ENCODE measurements at places on chromosomes 16 and 17.

DNA sequence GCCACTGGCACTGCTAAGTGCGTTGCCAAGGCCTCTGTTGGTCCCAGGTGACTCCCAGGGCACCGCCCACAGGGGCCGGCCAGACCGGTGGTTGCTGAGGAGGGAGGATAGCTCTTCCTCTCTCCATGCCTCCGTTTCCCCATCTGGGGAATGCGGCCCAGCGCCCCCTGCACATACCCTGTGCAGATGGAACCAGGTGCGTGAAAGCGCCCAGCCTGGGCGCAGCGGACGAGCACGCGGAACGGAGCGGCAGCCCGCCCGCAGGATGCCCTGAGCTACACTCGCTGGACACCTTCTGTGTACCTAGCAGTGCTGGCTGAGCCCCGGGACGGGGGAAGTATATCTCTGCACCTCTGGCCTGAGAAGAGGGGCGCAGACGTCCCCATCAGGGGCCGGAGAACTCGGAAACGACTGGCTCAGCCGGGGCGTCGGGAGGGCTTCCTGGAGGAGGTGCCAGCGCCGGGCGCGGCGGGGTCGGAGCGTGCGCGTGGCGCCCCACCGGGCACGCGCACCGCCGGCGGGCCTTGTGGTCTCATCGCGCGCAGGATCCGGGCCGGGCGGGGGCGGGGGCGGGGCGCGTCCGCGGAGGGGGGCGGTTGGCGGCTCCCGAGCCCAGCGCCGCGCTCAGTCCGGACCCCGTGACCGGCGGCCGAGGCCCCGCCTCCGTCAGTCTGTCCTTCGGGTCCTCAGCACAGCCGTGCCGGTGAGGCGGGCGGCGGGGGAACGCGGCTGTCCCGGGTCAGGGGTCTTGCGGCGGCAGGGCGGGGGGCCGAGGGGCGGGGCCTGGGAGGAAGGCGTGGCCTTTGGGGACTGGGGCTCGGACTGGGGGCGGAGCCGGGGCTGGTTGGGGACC is at the start of the genes CCDC78 and HAGHL:
TSS of gene CCDC78 (minus strand) at position 6 of the 853 bp plus-strand sequence. CDS start 76 bp downstream, outside the sequence.
TSS of gene HAGHL (plus strand) at position 669 of the 853 bp plus-strand sequence. CDS start 404 bp downstream, outside the sequence.
- no peak for DNase-seq

- DNase-seq, result no peak
These were observed 461.7 kb upstream of the HSBP1 start for GRCh38 chr16:83345846-83346640.

DNA sequence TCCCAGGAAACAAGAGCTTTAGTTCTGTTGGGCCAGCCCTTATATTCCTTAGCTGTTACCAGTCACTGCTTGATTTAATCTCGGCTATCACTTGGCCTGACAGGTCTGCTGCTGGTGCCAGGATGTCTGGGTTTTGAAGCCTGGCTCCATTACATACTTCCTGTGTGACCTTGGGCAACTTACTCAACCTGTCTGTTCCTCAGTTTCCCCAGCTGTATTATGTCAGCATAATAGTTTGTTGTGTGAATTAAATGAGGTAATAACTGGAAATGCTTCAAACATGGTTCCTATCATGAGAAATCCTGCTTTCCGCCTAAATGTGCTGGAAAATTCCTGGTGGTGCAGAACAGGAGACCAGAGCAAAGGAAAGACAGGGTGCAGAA is 50.6 kb upstream of the STH start:
- DNase-seq, result no peak

DNA sequence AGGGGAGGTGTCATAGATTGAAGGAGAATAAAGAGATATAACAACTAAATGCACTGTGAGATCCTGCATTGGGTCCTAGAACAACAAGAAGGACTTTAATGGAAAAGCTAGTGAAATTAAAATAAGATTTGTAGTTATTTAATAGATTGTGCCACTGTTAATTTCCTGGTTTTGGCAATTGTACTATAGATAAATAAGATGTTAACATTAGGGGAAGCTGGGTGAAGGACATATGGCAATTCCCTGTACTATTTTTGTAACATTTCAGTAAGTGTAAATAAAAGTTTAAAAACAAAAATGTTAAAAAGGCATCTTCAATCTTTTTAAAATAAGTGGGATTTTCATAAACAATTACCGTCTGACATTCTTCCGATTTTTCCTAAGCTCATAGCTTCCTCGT is 258.4 kb upstream of the AXIN2 start:
- no peak for DNase-seq

DNA sequence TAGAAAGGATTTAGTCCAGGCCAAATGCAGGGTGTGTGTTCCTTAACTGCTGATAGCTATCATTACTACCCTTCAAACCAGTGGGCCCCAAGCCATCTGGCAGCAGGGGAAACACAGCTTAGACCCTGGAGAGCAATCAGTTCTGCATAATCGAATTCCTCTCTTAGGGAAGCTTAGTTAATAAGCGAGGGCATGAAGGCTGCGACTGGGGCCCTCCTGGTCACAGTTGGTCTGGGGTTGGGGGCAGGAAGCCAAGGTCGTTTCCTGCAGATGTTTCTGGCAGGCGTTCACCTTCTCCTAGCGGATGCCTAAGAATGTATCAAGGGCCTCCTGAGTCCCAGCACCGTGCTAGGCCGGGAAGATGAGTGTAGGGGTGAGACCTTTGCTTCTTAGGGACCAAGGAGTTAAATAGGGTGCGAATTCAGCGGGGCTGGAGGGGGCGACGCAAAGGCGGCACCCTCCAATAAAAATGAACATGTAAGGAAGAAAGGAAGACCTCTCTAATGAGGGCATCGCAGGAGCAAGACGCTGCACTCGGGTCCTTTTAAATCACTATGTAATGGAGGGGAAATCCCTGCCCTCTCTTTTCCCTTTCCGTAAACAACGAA is 16.5 kb upstream of the EEF2K start:
- no peak for DNase-seq

DNA sequence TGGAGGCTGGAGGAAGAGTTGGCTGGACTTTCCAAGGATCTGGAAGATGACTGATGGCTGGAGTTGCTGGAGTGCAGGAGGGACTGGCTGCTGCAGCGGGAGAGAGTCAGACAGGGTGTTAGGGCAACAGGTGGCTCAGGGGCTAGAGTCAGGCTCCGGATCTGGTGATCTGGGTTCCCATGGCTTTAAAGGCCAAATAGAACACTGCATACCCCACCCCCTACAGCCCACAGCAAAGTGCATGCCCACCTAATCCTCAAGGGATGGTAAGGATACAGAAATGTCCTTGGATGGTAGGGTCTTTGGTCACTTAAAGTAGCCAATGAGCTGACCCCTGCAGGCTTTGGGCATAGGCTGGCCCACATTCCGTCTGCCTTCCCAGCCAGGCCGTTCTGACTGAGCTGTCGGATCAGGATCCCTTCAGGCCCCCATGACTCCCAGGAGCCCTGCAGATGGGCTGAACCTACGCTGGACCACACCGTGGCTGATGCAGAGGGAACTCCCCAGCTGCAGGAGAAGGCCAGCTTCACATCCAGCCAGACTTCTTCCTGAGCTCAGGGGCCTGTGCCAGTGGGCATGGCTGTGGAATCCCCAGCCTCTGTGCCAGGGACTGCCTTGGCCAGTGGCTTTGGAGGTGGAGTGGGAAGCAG is 13.9 kb downstream of the TNS4 start:
- no peak for DNase-seq

DNA sequence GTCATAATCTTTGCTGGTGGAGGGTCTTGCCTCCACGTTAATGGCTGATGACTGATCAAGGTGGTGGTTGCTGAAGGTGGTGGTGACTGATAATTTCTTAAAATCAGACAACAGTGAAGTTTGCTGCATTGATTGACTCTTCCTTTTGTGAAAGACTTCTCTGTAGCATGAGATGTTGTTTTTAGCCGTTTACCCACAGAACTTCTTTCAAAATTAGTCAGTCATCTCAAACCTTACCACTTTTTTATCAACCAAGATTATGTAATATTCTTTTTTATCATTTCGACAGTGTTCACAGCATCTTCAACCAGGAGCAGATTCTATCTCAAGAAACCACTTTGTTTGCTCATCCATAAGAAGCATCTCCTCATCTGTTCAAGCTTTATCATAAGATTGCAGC is 5.9 kb downstream of the UQCRC2 start:
- DNase-seq, result no peak

GRCh38 chr16:86481607-86482006 is 28.7 kb upstream of the FOXF1 start:
- DNase-seq, result no peak

DNA sequence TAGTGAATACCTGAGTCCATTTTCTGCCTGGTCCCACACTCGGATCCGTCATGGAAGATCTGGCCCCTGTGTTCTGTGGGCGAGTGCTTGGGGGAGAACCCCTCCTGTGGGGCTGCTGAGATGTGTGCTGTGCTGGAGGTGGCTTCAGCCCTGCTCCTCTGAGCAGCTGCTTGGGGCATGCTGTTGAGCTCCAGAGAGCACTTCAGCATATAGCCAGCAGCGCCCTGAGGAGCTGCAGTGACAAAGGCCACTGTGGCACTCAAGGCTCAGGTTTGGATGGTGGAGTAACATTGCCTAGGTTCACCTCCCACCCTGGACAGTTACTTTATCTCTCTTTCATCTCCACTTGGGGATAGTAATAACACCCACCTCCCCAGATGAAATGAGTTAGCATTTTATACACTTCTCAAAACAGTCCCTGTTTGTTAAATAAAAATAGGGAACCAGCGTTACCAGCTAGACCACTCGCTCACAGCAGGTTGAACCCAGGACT is 75.3 kb downstream of the KSR1 start:
- DNase-seq, result no peak

DNA sequence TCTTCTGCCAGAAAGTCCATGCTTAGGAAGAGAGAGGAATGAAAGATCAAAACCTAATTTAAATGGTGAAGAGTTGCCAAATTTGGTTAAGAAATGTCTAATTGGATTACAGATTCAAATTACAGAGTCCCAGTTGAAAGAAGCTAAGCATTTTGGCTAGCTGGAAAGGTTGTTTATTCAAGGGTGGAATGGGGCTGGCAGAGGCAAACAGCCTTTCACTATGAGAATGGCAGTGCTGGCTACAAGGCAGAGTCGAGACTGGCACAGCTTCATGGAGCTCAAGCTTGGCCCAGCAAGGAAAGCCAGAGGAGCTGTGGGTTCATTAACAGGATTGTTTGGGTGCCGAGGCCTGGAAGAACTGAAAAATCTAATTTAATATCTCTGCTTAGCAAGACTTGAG is 13.6 kb downstream of the MAP3K3 start:
- no peak for DNase-seq

- no peak for DNase-seq
These were observed 1.4 kb downstream of the PHF23 start for GRCh38 chr17:7237761-7238419.

GRCh38 chr17:12078791-12079190 is 58.1 kb downstream of the MAP2K4 start:
- no peak for DNase-seq

- DNase-seq, result no peak
These were observed 299.3 kb upstream of the PSMD7 start for GRCh38 chr16:73997340-73997711.

GRCh38 chr16:58392215-58393137 is at the start of gene GINS3:
Gene GINS3 (plus strand): TSS chr16:58392471. CDS start chr16:58392602, 131 bp downstream.
- DNase-seq, result peak; percentile 90

GRCh38 chr17:79925242-79925957 is 86.2 kb upstream of the CBX4 start:
- peak; percentile 58 for DNase-seq

- no peak for DNase-seq
These were observed 5.9 kb downstream of the CHMP6 start for GRCh38 chr17:80997424-80998117.

GRCh38 chr17:2815781-2816185 is 19.5 kb downstream of the RAP1GAP2 start:
- no peak for DNase-seq

DNA sequence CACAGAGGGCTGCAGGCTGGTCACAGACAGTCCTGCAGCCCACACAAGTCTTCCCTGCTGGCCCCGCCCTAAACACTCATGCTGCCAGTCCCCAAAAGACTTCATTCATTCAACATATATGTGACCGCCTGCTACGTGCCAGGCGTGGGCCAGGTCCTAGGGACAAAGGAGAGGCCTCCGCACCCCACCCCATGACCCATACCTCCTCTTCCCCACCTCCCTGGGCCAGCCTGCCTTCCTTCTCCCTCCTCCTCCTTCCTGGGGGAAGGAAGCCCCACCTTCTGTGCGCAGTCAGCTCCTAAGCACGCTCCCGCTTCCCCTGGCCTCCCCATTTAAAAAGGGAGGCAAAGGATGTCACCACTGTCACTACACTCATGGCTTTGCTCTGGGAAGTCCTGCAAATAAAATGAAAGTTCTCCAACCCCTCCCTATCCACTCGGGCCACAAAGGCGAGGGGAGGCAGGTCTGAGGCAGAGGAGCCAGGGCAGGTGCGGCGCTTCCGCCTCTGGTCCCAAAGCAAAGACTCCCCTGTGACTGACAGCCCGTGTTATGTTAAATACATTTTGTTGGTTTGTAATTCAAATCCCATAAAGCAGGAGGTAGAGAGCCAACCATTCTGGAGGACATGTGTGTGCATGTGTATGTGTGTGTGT is 9.0 kb downstream of the DNAAF8 start:
- no peak for DNase-seq

DNA sequence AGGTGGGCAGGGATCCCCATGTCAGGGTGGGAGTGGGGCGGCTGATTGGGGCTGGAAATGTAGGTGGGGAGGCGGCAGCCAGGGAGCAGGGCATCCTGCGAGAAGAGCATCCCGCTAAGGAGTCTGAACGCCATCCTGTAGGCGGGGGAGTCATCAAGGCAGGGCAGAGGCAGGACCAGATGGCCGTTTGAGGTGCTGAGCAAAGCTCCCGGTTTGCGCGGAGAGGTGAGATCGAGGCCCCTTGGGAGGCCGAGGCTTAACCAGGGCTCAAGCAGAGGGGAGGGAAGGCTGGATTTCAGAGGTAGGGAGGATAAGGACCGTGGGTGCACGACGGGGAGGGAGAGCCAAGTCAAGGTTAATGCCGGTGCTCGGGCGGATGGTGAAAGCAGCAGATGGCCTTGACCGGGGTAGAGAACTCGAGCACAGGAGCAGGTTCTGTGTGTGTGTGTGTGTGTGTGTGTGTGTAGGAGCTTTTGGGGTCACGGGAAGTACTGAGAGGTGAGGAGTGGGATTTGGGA is 472 bp upstream of the NME2 start:
- DNase-seq, result no peak

- DNase-seq, result no peak
These were observed 118.9 kb upstream of the CHMP6 start for GRCh38 chr17:80872501-80873306.

- DNase-seq, result no peak
These were observed 61.1 kb downstream of the HS3ST3B1 start for GRCh38 chr17:14361945-14362508.

DNA sequence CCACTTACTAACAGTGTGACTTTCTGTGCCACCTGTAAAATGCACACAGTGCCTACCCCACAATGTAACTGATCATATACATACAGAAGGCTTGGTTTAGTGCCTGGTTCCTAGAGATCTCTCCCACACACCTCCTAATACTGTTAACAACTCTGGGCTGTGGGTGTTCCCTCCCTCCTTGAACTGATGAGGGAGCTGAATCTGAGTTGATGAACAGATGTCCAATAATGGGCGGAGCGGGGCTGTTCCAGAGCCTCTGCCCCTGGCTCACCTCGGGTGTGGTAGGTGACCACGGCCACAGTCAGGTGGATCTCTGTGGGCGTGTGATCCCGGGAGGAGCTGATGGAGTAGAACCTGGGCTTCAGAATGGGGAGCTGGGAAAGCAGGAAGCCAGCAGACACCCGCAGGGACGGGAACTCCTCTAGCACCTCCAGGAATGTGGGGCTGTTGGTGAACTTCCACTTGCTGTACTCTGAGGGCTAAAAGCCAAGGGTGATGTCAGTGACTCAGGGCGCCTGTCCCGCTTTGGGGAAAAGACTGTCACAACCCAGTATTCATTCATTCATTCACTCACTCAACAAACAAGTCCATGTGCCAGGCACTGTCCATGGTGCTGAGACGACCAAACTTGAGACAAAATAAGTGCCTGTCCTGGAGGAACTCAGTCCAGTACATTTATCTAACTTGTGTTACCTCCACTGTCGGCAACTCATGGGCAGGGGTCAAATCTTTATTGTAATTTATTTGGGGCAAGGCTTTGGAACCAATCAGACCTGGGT is 37.6 kb downstream of the NOS2 start:
- peak; percentile 39 for DNase-seq

Data from renal pelvis (tissue), 12 donors.